ENCODE measurements at places on chromosomes 7 and 10.

DNA sequence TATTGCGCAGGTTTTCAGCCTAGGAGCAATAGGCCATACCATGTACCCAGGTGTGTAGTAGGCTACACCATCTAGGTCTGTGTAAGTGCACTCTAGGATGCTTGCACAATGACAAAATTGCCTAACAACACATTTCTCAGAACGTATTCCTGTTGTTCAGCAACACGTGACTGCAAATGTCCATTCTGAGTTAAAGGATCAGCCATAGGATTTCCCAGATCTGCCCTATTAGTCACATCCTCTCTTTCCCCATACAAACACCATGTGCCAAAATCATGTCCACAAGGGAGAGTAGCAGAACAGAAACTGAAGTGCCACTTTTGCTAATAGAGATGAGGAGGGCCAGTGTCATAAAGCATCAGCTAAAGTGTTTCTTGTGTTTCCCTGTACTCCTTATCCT is 42.6 kb upstream of the AMPH start:
- DNase-seq: peak; percentile 76

DNA sequence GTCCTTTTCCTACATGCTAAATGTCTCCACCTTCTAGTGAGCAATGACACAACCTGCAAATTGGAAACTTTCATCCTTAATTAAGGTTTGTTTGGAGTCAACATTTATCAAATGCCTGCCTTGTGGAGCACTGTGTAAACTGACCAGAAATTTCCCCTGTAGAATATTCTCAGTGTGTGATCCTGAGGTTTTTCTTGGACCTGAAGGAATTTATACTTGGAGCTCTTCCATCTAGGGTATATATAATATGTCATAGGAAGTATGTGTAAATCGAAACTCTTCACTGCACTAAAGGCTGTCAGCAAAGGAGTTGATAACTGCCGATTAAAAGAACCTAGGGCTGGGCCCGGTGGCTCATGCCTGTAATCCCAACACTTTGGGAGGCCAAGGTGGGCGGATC is 152.4 kb downstream of the NSUN6 start:
- no peak for DNase-seq

DNA sequence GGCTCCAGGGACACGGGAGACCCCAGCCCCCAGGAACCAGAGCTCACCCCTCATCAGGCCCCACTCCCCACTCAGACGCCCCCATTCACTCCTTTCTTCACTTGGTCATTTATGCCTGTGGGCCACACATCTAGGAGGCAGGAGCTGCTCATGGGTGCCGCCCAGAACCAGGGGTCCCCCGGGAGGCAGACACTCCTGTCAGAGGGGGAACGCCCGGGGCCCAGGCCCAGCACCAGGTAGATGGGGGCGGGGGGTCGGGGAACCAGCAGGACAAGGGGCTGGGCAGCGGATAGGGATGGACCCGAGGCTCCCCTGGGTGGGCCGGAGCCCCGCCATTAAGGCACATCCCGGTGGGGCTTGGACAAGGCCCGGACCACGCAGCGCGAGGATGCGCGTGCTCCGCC is 11.8 kb downstream of the CALY start:
- DNase-seq: no peak

GRCh38 chr10:125061557-125062226 is 98.7 kb downstream of the CTBP2 start:
- DNase-seq: no peak

DNA sequence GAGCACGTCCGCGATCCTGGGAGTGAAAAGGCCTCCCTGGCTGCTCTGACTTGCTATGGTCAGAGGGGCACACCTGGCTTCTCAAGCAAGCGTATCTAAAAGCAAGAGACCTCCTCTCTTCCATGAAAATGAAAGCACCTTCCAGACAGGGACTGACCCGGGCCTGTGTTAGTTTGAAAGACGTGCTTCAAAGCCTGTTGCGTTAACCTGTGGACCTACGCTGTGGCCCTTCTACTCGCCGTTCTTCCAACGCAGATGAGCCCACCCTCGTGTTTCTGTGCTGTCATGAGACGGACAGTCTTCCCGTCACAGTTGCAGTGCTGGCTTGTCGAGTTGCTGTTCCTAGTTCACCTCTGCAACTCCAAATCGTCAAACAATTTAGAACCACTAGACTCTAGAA is 15.5 kb upstream of the GDI2 start:
- DNase-seq: no peak

GRCh38 chr7:1407892-1408291 is 51.4 kb downstream of the MICALL2 start:
- no peak for DNase-seq

GRCh38 chr10:80504158-80504811 is 33.4 kb upstream of the SH2D4B start:
- no peak for DNase-seq

- DNase-seq: no peak
Measured at GRCh38 chr10:71214641-71215559, 2.5 kb downstream of the UNC5B start.

GRCh38 chr10:5589661-5590511 is 65.1 kb downstream of the CALML3 start:
- DNase-seq: peak; percentile 28

GRCh38 chr10:4062072-4062471 is 277.1 kb upstream of the KLF6 start:
- DNase-seq: no peak

GRCh38 chr7:143027032-143027431 is at the start of gene OR9A2:
OR9A2 (minus strand) TSS chr7:143027132; CDS start chr7:143027132, 0 bp downstream.
- DNase-seq: no peak

- no peak for DNase-seq
Measured at GRCh38 chr7:153245809-153246208, 486.3 kb downstream of the ACTR3B start.

- DNase-seq: no peak
Measured at GRCh38 chr10:48517911-48518811, 86.7 kb downstream of the ARHGAP22 start.

- DNase-seq: peak; percentile 72
Measured at GRCh38 chr10:79149662-79150443, 81.1 kb downstream of the ZMIZ1 start.

DNA sequence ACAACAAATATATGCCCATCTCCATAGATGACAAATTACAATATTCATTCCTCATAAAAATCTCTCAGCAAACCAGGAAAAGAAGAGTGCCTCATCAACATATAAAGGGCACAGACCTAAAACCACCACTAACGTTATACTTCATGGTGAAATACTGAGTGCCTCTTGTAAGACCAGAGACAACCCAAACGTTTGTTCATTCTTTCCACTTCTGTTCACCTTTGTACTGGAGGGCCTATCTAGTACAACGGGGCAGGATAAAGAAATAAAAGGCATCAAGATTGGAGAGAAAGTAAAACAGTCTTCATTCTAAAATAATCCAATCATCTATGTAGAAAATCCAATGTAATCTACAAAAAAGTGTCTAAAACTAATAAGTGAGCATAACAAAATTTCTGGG is 79.1 kb downstream of the LARP4B start:
- DNase-seq: no peak

DNA sequence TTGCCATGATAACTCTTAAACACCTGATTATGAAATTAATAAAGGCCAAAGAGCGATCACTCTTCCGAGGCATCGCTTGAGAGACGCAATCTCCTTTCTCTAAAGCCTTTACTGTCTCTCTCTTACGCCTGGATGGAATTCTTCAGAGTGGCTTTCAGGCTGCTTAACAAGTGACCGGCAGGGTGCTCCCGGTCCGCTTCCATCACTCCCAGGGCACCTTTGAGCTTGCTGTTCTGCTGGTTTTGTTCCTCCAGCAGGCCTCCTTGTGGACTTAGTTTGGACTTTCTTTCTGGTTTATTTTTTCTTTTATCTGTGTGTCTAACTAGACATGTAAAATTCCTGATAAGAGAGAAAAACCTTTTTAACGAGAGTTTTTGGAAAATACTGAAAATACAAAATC is 60.9 kb downstream of the MRPL32 start:
- DNase-seq: no peak

DNA sequence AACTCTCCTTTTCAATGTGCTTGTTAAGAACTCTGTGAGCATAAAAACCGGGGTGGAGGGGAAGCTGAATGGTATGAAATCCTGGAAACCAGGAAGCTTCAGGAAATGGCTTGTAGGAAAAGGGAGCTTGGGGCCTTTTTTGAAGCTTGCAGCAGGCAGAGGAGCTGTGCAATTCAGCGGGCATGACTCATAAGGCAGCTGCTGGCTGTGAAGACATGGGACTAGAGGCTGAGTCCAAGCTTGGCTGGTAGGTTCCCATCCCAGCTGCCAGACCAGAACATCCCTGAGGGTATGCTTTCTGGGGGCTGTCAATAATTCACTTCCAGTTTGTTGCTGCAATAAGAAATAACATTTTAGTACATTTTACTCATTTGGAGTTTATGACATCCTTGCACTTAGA is 36.8 kb upstream of the CDC14C start:
- no peak for DNase-seq

DNA sequence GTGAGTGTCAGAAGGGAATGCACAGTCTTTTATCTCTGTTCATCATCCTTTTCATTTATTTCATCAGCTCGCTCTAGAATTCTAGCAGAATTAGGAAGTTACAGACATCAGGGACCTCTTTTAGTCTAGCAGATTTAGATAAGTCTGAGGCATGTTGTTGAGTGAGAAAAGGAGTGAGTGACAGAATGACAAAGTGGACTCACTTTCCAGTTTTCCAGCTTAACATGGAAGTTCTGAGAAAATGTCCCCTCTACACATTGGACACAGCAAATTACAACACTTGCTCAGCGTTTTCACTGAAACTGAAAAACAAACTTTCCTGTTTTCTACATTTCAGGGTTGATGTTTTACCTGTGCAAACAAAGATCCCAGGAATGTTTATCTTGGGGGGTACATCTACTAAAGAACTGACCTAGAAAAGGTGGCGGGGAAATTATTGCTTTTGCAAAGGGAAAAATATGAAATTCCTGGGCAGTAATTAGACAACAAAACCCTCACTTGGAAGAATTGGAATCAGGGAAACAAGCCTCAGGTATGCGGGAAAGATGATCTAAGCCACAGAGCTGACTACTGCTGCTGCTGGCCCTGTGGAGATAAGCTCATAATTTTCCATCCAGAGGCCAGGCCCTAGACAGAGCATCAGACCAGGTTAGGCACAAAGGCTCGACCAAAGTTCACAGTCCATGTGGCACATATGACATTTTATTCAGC is 14.6 kb upstream of the CYP3A5 start:
- no peak for DNase-seq

- no peak for DNase-seq
Measured at GRCh38 chr7:38453168-38453567, 178.0 kb downstream of the AMPH start.

DNA sequence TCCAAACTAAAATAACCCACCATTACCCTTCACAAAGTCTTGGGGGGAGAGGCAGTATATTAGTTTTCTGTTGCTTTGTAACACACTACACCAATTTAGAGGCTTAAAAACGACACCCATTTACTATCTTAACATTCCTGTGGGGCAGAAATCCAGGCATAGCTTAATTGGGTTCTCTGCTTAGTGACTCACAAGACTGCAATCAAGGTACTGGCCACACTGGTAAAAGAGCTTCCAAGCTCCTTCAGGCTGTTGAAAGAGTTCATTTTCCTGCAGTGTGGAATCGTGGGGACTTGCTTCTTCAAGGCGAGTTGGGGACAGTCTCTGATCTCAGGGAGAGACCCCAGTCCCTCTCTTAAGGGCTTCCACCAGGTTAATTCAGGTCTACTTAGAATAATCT is 139.1 kb downstream of the XPNPEP1 start:
- DNase-seq: peak; percentile 46

- peak; percentile 62 for DNase-seq
Measured at GRCh38 chr7:22137026-22137425, 191.3 kb upstream of the CDCA7L start.

- no peak for DNase-seq
Measured at GRCh38 chr7:70634071-70634470, 497.9 kb upstream of the GALNT17 start.

DNA sequence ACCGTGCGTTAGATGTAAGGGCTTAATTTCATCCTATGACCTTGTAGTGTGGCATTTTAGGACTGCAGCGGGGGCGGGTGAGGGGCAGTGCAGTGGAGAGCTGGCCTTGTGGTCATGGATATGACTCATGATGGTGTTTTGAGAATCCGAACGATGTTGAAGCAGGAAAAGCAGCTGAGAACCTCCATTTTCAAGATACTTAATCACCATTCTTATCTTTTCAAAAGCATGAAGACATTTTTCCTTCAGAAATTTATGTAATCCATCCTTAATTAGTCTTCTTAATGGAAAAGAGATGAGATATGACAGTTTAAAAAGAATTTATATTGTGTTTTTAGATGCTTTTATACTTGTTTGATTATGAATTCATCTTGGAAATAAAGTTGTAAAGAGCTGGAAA is 9.6 kb downstream of the ATP5F1C start:
- peak; percentile 93 for DNase-seq

DNA sequence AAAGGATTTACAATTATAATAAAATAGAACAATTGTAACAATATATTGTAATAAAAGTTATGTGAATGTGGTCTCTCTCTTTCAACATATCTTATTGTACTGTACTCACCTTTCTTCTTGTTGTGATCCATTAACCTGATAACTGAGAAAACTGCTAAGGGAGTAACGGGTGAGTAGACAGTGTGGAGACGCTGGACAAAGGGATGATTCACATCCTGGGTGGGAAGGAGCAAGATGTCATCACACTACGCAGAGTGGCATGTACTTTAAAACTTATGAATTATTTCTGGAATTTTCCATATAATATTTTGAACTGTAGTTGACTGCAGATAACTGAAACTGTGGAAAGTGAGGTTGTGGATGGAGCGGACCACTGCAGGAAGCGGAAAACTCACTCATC is 91.2 kb upstream of the PLPP4 start:
- DNase-seq: peak; percentile 55

DNA sequence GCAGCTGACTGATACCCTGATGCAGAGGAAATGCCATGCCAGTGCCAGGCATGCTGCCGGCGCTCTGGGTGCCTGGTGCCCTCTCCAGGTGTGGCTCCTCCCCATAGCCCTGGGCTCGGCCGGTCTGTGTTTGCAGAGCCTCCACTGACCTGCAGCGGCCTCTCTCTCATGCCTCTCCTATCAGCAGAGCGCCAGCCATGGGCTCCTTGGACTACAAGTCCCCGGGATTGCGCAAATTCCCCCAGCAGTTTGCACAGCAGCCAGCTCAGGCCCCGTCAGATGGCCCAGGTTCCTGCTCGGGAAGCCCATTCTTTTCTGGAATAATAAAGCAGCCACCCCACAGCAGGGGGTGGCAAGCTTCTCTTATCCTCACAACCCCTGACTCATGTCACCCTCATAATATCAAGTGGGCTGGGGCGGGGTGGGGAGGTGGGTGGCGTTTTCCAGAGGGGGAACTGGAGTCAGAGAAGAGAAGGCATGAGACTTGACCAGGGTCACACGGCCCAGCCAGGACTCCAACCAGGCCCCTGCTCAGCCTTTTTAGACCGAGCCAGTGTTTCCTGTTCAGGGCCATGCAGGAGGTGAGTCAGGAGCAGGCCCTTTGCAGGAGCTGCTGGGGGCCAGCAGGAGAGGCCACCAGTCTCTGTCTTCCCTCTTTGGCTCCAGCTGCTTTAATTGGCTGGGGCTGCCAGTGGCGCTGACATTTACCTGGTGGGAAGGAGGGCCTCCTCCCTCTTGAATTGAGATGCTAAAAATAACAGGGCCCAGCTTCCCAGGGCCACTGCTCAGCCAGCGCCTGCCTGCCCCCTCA is 58.6 kb downstream of the ZMIZ1 start:
- DNase-seq: no peak

- DNase-seq: no peak
Measured at GRCh38 chr10:11023009-11023953, 5.6 kb downstream of the CELF2 start.

- no peak for DNase-seq
Measured at GRCh38 chr7:137885678-137886077, 38.9 kb upstream of the DGKI start.

All from HFFc6 (cell line).